ENCODE measurements at places on chromosomes 6 and 20.
A peak's percentile ranks its signal among the peaks of the same experiment; 100 is the strongest.

- no peak for DNase-seq
Observed at GRCh38 chr6:57315851-57316250, 1.6 kb upstream of the PRIM2 start.

DNA sequence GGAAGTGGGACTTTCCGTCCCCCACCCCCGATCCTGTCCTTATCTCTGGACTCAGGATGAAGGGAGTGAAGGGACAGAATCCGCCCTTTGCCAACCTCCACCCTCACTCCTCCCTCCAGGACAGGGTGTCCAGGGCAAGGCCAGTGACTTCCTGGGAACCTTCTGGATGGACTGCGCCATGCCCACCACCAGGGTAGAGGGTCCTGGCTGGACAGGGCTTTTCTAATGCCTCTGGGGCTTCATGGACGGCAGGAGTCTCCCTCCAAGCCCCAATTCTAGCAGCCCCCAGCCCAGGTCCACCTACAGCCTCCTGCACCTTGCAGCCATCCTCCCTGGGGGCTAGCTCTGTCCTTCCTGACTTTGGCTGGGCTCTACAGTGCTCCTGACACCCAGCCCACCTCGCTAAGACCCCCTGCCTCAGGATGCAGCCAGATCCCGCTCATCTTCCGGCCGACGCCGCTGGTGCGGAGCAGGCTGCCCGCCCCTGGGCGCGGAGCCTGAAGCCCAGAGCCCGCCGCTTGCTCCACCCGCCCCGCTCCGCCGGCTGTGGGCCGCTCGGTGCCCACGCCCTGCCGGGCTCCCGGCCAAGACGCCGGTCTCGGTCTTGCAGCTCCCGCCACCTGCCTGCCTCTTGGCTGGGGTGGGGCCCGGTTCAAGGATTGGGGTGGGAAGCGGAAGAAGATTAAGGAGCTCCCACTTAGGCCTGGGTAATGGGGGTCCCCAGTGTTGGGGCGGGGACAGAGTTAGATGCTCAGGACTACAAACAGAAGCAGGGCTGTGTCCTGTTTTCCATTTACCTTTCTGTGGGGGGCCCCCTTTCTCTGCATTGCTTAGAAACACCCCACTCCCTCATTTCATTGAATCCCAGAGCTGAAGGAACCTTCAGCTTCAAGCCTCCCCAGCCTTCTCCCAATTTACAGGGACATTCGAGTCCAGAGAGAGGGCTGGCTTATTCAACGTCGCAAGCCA is 72.8 kb downstream of the MDGA1 start:
- DNase-seq = no peak

DNA sequence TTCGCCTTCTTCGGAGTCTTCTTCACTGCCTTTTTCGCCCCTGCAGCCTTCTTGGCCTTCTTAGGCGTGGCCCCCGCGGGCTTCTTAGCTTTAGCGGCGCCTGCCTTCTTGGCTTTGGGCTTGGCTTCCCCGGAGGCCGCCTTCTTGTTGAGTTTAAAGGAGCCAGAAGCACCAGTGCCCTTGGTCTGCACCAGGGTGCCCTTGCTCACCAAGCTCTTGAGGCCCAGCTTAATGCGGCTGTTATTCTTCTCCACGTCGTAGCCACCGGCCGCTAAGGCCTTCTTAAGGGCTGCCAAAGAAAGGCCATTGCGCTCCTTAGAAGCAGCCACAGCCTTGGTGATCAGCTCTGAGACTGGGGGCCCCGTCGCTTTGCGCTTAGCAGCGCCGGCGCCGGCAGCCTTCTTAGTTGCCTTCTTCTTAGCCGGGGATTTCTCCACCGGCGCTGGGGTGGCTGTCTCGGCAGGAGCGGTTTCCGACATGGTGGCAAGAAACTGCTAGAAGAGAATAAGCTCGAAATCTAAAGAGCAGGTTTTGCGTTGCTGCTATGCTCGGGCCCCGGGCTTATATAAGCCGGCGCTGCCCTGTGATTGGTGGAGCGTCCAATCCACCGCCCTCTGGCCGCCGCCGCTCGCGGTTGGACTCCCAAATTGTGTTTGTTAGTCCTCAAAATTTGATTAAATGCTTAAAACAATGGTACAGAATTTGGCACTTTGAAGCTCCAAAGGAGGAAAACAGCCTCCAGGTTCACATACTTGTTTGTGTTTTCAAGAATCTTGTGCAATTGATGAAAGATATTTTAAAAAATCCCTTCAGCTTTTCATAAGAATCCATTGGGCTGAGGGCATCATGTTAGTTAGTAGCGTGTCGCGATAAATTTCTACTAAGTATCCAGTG is 44.9 kb downstream of the OR2B2 start:
- peak; percentile 57 for DNase-seq

DNA sequence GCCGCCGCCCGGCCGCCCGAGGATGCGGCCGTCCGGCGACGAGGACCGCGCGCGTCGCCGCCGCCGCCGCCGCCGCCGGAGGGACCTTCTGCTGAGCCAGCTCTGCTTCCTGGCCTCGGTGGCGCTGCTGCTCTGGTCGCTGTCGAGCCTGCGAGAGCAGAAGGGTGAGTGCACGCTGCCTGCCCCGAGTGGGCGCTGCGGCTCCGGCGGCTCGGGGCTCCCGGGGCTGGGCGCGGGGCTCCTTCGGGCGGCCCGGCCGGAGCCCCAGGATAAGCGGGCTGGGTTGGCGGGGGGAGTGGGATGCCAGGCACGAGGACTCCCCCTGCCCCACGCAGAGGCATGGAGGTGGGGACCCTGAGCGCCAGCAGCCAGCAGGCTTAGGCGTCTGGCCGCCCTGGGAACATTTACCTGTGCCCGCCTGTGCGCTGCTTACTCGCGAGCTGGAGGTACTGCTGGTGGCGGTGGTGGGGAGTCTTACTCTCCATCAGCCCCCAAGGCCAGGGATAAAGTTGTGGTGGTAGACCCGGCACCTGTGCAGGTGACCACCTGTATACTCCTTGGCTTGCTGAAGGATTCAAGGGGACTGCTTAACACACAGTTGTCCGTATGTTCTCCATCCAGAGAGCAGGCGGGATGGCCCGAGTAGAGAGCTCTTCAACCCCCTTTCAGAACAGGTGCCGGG is 520 bp downstream of the SLC24A3 start:
- no peak for DNase-seq

- DNase-seq = no peak
Observed at GRCh38 chr6:24032896-24033688, 92.9 kb upstream of the NRSN1 start.

GRCh38 chr6:21200134-21200870 is 393.2 kb upstream of the SOX4 start:
- no peak for DNase-seq

All from stimulated activated CD4-positive, alpha-beta T cell treated with anti-CD3 and anti-CD28 coated beads, Interleukin-4, amount 100 ng/mL, for 1 hour (primary cell).